HT-29 (cell line): ENCODE measurements at places on chromosomes 13 and 19. TPM values are rescaled to one million over a fixed set of nuclear protein-coding genes. Genes with fewer than 3 reads are reported as not detected.

GRCh38 chr19:2034729-2035589, 16.1 kb downstream of the MKNK2 start:
- DNase-seq: peak; percentile 90

DNA sequence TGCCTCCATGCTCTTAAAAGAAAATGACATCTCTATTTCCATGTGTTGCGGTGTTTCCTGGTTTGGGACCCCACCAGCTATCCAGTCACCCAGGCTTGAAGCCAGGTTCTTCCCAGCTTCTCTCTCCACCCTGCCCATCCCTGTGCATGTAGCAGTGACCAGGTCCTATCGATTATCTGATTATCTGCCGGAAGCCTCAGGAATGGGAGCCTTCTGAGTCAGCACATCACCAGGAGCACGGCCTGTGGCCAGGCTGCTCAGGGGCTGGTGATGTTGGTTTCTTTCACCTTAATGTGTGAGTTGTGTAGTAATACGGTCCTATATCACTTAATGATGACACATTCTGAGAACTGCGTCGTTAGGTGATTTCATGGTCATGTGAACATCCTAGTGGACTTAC, 33.7 kb downstream of the PPP1R37 start:
- DNase-seq: no peak

DNA sequence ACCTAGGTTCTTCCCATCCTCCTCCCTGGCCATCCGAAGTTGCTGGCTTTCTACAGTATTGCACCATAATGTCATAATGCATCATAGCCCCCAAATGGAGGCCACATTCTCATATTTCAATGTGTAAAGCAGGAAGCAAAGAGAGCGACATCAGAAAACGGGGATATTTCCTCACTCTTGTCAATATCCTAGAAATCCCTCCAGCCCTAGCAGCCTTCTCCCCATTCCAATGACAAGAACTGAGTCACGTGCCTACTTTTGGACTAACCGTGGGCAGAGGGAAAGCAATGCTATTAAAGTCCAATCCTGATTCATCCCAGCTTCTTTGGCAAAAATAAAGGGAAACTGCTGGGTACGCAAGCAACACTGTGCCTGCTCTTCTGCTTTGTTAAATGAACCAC, 4.3 kb upstream of the RAP2A start:
- DNase-seq: no peak

DNA sequence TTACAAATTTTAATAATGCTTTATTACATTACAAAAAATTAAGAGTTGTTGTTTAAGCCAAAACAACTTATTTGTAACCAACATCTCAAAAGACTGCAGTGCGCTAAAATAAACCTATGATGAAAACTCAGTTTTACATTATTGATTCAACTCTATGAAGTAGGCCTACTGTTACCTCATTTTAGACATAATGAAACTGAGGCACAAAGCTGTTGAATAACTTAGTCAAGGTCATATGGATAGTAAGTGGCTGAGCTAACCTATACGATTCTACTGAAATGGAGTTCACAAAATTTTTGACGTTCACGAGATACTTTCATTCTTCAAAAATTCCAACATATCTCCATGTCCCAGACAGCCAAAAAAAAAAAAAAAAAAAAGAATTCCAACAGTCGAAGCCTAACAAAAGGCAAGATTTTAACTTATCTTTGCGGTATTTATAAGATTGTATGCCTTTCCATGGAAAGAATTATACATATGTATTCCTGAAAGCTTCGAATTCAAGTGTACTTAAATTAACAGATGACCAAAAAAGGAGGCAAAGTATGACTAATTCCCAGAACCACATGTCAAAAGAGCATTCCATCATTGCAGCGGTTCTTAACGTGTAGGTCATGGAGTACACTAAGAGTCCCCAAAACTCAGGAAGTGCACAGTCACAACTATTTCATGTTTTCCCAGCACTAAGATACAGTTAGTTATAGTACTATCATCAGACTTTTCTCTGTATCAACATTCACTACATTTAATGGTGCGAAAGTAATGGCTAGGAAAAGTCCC, 69.4 kb downstream of the PSPC1 start:
- DNase-seq: no peak

GRCh38 chr13:32472194-32472621, 44.3 kb upstream of the N4BP2L1 start:
- DNase-seq: no peak

GRCh38 chr13:113882267-113882630, 18.4 kb upstream of the GAS6 start:
- no peak for DNase-seq

GRCh38 chr19:46040952-46041500, at the start of gene IGFL4:
TSS of gene IGFL4 (minus strand) at chr19:46041002. CDS start at chr19:46040962, 40 bp downstream.
- DNase-seq: peak; percentile 97

Gene HNRNPA1L2
- 1.1 and 2.4 TPM in 2 replicates for total RNA-seq

DNA sequence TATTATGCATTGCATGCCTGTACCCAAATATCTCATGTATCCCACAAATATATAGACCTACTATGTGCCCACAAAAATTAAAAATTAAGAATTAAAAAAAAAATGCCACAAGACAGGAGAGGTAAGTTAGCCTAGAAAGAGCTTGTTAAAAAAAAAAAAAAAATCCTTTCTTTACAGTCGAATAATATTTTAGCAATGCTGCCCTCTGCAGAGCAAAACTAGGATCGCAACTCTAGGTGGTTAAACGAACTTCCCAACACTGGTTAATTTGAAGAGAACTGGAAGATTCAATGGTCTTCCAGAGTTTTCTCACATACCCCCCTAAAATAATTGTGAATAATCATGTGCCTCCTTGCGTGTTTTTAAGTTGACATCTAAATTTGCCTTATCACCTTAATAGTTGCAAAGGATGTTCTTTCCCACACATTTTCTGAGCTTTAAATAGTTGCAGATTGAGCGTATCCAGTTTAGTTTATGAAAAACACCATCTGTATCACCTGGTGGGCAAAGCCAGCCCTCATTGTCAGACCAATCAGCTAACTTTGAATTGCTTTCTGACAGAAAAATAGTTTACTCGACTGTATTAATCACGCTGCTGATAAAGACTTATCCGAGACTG, 47.4 kb upstream of the RCBTB2 start:
- DNase-seq: peak; percentile 94
